Hematopoietic multipotent progenitor cell treated with erythropoietin and hydrocortisone succinate and interleukin-3 and kit ligand, for 17 days (in vitro differentiated cells): ENCODE measurements at places on chromosomes 2 and 18.

DNA sequence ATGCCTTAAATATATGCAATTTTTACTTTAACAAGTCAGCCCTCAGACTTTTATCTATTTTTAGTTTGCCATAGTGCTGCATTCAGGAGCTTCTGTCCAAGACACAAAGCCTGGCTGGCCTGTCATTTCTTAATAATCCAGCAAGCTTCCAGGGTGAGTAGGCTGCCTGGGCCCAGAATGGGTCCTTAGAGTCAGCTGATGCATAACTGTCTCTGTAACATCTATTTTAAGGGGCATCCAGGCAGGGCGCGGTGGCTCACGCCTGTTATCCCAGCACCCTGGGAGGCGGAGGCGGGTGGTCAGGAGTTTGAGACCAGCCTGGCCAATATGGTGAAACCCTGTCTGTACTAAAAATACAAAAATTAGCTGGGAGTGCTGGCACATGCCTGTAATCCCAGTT is 11.8 kb upstream of the GNLY start:
- no peak for DNase-seq

DNA sequence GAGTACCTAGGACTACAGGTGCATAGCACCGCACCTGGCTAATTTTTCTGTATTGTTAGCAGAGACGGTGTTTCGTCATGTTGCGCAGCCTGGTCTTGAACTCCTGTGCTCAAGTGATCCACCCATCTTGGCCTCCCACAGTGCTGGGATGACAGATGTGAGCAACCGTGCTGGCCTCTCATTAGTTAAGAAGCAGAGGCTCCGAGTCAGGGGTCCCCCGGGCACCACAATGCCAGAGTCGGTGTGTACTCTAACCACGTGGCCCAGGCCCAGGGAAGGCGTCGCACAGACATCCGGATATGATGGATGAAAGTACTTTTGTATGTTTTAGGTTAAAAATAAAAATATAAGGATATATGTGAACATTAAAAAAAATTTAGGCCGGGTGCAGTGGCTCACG is 28.3 kb upstream of the HPCAL1 start:
- no peak for DNase-seq

DNA sequence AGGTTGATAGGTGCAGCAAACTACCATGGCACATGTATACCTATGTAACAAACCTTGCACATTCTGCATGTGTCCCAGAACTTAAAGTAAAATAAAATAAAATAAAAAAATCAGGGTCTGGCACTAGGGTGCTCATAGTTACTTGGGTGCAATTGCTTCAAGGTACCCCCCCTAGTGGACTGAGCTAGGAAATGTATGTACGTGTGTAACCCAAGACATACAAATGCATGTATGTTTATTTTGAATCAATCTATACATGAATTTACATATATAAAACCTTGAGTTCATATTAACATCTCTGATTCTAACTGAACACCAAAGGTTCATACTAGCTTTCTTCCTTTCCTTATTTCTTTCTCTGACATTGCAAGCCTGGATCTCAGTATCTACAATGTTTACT is 51.5 kb downstream of the USP37 start:
- peak; percentile 46 for DNase-seq

DNA sequence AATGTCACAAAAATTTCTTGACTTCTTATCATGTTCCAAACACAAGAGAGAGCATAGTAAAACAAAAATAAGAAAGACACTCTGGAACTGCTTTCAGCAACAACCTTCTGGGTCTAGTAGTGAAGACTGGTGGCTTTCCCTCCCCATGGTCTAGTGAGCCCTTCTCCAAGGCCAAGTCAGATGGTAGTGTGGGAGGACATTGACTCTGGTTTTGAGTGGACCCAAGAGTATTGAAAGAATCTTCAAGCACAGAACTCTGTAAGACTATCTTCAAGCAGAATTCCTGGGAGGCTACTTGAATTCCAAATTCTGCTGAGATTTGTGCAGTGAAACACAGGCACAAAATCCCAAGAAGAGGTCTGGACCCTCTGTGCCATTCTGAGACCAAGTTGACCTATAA is 21.1 kb downstream of the ANTXR1 start:
- no peak for DNase-seq

DNA sequence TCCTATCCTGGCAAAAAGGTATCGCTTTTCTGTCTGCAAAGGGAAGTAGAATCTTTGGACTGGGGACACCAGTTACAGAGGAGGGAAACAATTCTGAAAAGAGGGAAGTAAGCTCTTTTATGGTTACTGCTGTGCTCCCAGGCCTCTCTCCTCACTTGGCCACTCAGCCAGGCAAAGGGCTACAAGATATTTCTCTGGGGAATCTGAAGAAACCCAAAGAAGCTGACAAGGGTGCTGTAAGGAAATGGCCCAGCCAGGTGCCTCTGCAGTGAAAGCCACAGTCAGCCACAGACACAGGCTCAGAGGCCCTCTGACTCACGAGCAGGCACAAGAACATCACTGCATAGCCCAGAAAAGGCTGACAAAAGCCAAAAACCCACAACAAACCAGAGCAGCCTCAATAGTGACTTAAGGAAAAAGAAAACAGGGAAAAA is 5.8 kb downstream of the HDLBP start:
- DNase-seq, result no peak

GRCh38 chr2:26011990-26012856 is 21.7 kb upstream of the RAB10 start:
- peak; percentile 66 for DNase-seq

DNA sequence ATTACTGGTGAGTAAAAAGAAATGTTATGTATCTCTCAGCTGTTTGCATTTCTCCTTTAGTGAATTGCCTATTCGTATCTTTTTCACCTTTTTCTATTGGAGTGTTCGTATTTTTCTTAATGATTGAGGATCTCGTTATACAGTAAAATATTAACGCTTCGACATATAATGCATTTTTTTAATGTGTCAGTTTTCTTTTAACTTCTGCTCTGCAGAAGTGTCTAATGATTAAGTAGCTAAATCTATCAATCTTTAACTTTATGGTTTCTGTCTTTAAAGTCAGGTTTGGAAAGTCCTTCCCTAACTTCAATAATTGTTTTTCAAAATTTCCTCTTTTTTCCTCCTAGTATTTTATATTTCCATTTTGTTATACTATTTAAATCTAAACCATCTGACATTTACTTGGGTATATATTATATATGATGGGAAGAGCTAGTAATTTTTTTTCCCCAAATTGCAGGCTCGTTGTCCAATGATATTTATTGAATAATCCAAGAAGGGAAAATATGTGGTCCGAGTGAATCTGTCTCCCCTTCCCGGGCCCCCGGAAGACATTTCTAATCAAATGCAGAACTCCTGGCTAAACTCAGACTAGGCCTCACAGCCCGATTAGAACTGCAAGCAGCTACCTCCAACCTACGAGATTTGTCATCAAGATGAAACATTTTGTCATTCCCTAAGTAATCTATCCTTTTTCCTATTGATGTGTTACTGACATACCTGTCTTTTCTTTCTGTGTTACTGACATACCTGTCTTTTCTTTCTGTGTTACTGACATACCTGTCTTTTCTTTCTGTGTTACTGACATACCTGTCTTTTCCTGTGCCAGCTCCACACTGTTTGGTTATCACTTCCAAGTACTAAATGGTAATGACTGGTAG is 17.2 kb downstream of the PCBP1 start:
- no peak for DNase-seq

DNA sequence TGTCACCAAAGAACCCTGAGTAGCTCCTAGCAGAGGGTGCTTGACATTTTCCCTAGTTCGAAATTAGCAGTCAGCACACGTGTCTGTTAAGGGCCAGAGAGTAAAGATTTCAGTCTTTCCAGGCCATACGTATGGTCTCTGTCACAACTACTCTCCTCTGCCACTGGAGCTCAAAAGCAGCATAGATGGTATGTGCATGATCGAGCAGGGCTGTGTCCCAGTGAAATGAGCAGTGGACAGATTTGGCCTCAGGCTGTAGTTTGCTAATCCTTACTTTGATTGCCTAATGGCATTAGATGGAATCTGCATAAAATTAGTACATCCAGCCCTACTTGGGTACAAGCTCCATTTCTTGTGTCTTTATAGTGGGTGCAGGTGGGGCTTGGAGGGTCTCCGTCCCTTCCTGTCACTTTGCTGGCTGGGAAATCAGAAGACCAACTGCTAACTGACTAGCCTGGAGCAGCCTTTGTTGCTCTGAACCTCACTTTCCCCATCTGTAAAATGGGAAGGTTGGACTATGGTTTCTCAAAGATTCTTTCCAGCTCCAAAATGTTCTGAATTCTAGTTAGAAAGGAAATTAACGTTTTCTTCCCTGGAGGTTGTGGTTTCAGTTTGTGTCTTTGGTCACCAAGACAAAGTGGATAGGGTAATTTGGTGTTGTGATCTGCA is 108.5 kb downstream of the GLI2 start:
- DNase-seq, result no peak

- no peak for DNase-seq
These were observed 292.5 kb upstream of the CNTNAP5 start for GRCh38 chr2:123732563-123732962.

DNA sequence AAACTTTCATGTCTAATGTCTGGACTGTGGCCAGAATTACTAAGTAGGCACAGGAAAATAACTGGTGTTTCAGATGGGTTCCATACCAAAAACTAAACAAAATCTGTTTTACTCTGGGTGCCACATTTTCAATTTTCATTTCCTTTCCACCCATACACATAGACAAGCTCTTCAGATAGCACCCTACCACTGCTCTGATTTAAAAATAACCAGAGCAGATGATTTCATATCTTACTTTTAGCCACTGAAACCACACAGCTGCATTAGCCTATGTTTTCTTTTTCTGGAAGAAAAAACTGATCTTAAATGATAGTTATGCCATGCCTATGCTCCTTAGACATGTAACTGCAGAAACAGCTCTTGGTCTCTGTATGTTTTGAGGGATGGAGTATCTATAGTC is 647.6 kb downstream of the CPS1 start:
- DNase-seq, result no peak

DNA sequence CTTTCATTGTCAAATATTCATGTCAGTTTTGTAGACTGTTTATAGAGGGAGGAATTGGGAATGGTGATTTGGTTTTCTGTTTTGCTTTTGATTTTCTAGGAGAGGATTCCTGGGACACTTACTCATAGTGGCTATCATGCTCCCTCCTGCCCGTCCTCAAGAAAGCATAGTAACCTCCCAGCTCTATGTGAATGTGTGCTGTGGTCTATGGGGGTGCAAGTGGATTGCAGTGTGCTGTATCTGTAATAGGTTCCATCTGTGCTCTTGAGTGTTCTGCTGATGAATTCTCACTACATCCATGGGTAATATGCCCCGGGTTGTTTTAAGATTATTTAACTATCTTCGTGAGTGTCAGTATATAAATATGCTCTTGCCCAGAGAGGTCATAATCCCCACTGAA is 811.3 kb downstream of the CNTNAP5 start:
- DNase-seq, result no peak

GRCh38 chr2:84946204-84947009 is 24.6 kb upstream of the KCMF1 start:
- no peak for DNase-seq

DNA sequence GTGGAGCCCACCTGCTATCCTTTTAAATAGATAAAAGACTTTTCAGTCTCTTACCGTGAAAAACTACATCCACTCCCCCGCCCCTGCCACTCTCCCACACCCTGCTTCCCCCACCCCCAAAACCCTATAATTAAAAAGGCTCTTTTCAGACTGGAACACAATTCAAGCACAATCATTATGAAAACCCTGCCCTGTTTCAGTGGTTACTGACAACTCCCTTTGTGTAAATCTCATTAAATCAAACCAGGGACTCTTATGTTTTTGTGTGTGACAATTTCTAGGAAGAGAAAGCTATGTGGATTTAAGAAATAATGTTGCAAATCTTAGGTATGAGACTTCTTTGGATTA is 21.0 kb upstream of the ZNF532 start:
- no peak for DNase-seq

DNA sequence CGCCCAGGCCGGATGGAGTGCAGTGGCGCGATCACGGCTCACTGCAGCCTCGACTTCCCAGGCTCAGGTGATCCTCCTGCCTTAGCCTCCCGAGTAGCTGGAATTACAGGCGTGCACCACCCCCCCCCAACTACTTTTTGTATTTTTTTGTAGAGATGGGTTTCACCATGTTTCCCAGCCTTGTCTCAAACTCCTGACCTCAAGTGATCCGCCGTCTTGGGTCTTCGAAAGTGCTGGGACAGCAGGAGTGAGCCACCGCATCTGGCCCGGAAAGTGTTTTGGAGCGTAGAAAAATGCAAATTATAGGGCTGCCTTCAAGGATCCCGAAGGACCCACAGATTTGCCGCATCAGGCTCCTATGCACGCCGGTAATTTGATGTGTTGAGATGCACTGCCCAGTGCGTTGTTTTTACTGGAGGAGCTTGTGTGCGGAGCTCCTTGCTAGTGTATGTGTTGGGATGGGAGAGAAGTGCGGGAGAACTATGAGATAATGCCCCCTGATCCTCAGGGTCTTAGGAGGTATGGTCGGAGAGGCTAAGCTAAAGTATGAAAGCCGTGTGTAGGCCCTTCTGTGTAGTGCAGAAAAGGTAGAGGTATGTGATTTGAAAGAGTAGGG is 1.2 kb upstream of the CLASP1 start:
- peak; percentile 51 for DNase-seq

DNA sequence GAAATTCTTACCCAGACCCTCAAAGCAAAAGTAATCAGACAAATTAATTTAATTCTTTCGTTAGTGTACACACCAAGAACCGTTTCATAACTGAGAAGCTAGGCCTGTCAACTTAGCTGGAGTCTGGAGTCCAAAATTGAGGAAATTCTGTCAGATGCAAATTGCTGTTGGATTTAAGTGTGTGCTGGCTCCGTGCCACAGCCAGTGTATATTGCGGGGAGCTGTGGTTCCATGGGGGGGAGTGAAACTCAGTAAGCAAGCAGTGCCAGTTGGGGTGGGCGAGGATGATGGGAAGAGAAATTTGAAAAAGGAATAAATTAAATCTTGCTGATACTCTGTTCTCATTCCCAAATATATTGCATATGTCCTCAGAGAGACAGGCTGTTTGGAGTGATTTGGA is 4.0 kb downstream of the ARPC2 start:
- DNase-seq, result no peak

DNA sequence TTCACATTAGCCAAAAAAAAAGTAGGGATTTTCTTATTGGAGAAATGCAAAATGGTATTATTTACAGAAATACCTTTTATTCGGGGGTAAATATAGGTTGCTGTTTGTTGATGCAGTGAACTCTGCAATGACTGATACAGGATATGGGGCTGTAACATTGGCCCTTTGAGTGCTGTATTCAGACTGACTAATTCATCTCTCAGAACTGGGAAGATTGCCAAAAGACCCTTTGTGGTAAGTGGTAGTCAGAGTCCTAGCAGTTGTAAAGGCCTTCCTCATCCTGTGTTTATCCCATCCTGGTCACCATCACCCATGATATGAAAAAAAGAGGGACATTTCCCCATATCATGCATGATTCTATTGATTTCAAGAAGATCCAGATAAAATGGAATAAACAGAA is 14.0 kb upstream of the DCC start:
- no peak for DNase-seq
